ENCODE measurements at places on chromosomes 3 and 15.

DNA sequence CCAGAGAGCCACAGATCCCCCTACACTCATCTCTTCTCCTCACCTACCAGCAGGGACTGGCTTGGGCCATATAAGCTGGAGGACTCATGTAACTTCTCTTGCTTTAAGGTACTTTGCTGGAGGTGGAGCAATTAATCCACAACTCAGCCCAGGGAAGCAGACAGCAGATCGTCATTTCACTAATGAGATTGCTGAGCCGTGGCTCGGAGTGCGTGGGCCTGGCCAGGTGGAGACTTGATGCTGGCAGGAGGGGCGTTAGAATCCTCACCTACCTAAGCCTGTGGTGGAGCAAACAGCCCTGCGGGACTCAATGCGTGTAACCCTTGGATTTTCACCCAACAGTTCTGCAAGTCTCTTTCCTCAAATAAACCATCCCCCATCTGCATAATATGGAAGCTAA, 253.2 kb downstream of the RORA start:
- DNase-seq = no peak

DNA sequence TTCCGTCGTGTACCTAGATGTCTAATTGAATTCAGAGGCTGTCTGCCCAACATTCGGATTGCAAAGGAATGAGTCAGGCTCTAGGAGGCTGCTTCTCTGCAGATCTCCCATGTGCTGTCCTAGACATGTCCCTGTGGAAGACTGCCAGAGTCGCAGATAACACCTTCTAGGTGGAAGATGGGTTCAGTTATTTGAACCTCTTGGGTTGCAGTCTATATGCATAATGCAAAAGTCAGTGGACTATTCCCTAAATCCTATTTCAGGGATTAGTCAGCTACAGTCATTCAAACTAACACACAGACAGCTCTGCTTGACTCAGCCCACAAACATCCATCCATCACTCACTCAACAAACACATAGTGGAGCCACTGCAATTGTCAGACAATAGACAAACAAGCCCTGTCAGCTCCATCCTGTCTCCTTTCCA, 300.0 kb upstream of the CTNNB1 start:
- DNase-seq = peak; percentile 68

DNA sequence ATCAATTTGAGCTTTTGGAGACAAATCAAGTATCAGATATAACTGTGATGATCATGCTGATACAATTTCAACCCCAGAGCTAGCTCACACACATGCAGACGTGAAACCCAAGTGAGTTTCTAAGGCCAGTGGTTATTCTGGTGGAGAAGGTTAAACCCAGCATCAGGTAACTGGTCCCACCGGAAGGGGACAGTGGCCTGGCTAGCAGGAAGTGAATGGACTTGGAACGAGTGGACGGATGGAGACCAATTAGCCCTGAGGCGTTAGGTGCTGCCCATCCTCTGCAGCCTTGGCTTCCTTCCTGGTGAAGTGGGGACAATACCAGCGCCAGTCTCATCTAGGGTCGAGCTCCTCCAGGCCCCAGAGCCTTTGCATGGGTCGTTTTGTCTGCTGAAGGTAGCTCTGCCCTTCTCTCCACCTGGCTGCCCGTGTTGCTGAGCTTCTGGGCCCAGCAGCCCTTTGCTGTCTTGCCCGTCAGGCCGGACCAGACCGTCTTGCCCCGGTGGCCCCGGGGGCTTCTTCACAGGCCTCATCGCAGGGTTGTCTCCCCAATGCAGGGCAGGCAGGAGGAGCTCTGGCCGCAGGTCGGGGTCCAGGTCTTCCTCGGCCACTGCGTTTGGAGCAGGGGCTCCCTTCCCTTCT, 915 bp upstream of the KCTD6 start:
- no peak for DNase-seq

GRCh38 chr3:49534581-49535441, 19.5 kb upstream of the BSN start:
- no peak for DNase-seq

DNA sequence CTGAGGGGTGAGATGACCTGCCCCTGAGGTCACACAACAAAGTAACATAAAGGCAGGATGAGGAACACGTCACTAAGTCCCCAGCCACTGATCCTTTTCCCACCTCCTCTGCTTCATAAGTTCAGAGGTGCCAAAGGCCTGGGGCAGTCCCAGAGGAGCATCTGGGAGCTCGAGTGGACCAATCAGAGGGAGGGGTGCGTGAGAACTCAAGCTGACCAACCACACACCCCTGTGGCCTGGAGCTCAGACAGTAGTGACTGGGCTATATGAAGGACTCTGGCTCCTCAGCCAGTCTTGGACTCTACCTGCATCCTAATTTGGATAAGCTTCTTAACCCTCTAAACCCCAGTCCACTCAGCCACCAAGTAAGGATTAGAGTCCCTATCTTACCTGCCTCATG, 28.0 kb upstream of the CAV3 start:
- DNase-seq = no peak

- DNase-seq = peak; percentile 98
These were observed 88.2 kb upstream of the TSC22D2 start for GRCh38 chr3:150319900-150320299.

Measured in fibroblast of upper back skin (primary cell).